ENCODE measurements at places on chromosomes 12 and 14. TPM values are rescaled to one million over a fixed set of nuclear protein-coding genes. Genes with fewer than 3 reads are reported as not detected.

DNA sequence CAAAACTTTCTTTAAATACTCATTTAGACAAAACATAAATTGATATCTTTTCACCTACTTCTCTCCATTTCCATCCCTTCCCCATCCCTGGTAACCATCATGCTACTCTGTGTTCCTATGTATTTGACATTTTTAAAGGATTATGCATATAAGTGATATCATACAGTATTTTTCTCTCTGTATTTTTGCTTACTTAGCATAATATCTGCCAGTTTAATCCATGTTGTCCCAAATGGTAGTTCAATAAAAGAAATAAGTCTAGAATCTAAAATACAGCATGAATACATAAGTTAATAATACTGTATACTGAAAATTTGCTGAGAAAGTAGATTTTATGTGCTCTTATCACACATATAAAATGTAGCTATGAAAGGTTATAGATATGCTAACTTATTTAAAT is 190.3 kb upstream of the NAV3 start:
- DNase-seq, result no peak

DNA sequence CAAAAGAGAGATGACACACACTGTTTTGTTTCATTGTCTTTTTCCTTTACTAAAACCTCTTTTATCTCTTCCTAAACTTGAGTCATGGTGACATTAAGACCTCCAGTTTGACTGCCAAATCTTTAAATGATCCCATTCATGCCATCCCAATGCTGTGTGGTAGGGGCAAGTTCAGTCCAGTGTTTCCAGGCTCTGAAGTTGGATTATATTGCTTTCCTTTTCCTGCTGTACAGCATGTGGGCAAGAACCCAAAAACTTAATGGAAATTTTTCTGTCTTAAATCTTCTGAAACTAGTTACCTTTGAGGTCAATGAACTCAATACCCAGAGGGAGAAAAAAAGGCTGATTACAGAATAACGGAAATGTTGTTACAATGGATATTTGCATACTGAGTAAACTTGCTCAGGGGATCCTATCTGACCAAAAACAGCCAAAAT is 187.1 kb upstream of the FAR2 start:
- no peak for DNase-seq

DNA sequence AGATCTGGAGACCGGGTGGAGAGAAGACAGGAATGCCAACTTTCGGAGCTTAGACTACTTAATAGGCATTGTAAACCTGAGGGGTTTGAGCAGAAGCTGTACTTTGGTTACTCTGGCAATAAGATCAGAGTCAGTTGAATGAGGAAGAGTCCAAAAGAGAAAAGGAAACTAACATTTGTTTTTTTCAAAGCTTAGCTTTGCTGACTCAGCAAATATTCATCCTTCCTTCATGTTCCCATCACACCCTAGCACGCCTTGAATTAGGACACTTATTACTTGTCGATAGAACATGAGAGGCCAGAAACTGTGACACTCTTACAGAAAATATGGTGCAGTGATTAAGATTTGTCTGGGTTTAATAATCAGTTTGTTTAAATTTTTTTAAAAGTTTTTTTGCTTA is 266.9 kb upstream of the ATP2B1 start:
- no peak for DNase-seq

DNA sequence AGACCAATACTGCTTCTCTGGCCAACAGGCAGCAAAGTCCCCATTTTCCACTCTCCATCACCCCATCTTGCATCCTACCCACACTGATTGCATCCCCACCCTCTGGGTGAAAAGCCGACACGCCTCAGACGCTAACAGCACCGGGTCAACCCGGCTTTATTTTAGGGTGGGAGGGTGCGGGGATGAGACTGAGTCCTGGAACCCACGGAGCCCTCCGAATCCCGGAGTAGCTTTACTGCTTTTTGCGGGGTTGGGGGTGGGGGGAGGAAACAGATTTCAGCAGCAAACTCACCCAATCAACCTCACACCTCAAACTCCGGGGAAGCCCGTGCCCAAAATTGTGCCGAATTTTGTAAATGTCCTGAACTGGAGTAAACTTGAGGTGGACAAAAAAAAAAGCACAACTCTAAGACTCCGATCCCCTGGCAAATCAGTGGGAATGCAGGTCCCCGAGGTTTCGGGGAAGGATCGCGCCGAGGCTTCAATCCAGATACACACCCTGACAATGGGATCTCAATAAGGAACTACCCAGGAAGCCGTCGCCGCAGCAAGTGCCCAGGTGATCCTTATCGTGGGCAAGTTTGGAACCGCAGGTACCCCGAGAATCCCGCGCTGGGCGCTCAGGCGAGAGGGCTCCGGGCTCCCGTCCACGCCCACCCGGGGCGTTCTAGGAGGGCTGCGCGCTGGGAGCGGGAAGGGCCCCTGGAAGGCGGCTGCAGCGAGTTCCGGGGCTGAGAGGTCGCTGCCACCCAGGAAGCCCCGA is 1.1 kb downstream of the GCH1 start:
- DNase-seq, result peak; percentile 34

- no peak for DNase-seq
Observed at GRCh38 chr14:71960494-71961353, 28.5 kb downstream of the RGS6 start.

DNA sequence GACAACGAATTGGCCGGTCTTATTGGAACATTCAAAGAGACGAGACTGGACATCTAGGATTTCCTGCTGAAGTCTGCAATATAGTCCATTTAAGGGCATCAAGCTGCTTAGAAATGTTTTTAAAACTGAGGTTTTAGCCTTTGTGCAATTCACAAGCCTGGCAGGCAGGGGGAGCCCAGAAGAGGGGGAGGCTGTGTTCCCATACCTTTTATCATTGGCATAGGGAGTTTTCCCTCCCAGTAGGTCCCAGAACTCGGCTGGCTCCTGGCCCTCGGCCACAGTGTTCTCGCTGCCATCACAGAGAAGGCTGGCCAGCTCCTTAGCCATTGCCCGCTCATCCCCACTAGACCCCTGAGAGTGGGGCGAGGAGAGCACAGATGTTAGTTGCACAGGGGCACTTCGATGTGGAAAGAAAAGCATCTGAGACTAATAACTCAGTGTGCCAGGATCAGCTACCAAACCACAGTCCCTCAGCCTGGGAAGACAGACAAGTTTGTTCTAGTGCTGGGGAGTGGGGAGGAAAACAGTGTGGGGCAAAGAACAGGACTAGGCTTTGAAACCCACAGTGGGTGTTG is 15.1 kb downstream of the AVIL start:
- DNase-seq, result peak; percentile 31

GRCh38 chr12:106246891-106247673 is 738 bp downstream of the CKAP4 start:
- peak; percentile 60 for DNase-seq

DNA sequence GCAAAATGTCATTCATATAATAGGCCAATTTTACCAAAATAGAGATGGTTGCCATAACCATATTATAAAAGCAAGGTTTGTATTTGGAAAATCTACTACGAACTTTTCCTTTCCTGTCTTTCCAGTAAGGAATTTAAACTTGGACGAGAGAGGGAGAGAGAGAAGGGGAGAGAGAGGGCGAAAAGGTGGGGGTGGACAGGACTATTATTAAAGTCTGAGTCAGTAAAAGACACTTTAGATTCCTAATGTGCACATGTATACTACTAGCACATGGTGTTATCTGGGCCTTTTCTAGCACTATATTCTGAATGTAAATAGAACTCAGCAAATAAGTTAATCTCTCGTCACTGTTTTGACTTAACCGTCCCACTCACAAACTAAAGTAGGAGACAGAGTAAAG is 30.4 kb upstream of the FBLN5 start:
- no peak for DNase-seq

DNA sequence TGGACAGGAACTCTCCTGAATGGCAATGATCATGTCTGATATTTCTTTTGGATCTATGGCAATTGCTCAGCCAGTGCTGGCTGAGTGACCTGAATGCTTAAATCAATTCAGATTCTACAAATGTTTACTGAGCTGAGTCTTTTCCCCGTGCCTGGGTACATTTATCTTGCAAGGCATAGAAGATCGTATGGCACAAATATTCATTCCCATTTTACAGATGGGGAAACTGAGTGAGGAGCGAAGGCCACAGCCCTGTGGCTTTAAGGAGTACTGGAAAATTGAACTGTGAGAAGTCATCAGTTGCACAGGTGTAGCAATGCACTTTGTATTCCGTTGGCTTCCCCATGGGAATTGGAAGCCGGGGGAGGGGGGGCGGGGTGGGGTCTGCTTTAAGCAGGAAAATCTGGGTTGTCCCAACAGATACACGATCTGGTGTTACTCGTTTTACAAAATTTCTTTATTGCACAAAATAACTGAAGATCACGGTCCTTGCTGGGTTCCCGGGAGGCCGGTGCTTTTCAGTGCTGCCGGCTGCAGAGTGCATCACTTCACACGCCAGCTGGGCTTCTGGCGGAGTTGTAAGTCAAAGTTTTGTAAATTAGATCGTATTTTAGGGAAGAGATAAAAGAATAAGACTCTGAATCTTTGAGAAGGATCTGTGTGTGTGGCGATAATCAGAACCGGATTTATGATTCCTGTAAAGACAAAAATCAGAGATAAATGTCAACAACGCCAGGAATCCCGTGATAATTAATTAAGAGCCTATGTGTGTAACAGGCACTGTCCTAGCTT is 75.0 kb upstream of the MAP1LC3B2 start:
- DNase-seq, result no peak

DNA sequence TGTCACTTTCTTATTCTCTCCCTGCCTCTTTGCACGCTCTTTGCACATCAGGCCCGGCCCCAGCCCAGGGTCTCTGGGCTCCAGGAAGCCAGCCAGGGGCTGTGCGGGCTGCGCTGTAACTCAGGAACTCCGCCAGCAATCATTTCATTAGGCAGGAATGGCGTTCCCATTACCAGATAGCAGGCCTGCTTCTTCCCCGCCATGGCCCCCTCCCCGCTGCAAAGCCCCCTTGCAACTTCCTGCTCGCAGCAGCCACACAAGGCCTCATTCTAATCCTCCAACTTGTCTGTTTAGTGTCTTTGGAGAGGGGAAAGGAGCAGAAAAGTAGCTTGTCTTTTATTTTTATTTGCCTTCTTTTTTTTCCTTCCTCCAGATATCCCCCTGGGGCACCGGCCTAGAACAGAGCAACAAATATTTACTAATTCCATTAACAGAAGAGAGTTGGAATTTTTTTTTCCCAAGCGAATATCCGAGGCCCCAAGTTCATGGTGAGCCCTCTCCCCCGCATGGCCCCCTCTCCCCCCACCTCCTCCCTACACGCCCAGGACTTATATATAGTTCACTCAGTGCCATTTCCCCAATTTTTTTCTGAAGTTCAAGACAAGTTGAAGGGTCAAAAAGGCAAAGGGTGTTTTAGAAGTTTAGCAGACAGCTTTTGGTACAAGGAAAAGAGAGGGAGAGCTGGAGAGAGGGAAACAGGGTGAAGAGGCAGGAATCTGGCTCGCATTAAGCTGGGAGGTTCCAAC is 329.4 kb upstream of the TBX3 start:
- no peak for DNase-seq

GRCh38 chr14:61870163-61870562 is 107.9 kb downstream of the SNAPC1 start:
- no peak for DNase-seq

DNA sequence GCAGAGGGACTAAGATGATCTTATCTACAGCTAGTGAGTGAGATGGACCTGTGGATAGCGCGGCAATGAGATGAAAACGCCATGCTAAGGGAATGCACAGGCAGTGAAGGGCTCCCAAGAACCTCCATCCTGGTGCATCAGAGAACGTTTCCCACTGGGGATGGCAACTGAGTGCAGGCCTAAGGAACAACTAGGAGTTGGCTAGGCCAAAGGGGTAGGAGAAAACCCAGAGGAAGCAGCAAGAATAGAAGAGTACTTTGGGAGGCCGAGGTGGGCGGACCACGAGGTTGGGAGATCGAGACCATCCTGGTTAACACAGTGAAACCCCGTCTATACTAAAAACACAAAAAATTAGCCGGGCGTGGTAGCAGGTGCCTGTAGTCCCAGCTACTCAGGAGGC is 24.6 kb upstream of the BATF start:
- no peak for DNase-seq

DNA sequence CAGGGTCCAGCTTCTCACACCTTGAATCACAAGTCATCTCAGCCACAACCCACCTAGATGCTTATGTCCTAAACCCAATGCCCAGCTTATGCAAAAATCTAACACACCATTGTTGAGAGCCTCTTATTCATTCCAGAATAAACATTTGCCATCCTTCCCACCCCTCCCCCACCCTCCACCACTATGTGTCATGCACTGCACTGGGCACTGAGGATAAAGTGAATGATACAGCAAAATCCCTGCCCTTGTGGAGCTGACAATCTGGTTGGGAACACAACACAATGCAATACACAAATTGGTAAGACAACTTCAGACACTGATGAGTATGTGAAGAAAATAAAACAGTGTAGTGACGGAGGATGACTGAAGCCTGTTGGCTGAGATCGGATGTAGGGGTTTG is 1.4 kb upstream of the GLTP start:
- DNase-seq, result no peak

Gene AQP5
- total RNA-seq, result not detected

Gene CFL2
- 5.2 TPM for total RNA-seq

Gene FNTB
- total RNA-seq, result 23.5 TPM

Gene SLC6A15
- total RNA-seq, result not detected

Gene RNASE3
- not detected for total RNA-seq

Gene KCNC2
- total RNA-seq, result not detected
